ENCODE measurements at places on chromosomes 7 and 10.

- no peak for DNase-seq
Observed at GRCh38 chr10:130369645-130370381, 233.6 kb downstream of the GLRX3 start.

DNA sequence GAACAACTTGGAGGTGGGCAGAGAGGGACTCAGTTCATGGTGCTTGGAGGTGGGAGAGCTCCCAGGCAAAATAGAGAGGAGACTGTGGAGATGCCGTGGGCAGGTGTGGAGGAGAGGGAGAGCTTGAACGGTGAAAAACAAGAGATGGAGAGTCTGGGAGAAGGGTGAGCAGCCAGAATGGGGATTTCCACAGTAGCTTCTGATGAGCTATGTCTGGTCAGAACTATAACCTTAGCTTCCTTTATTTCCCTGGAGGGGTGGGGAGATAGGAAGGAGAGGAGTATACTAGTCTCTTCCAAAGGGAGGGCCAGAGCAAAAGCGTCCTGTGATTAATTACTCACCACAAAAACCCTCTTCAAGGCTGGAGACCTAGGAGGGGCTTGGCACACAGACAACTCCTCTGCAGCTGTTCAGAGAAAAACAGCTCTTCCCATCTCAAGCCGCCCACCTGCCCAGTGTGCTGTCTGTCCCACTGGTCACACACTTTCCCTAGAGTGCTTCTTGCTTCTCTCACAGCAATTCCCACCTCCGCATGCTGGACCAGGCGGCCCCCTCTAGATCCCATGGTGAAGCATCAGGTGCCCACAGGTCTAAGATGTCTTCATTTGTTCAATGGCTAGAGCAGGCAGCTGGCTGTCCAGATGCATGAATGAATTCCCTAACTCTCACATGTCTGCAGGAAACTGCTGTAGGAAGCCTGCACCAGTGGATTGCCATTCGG lies 41.9 kb downstream of the TAS2R41 start:
- DNase-seq = no peak

- no peak for DNase-seq
Observed at GRCh38 chr10:4260483-4261124, 475.6 kb upstream of the KLF6 start.

DNA sequence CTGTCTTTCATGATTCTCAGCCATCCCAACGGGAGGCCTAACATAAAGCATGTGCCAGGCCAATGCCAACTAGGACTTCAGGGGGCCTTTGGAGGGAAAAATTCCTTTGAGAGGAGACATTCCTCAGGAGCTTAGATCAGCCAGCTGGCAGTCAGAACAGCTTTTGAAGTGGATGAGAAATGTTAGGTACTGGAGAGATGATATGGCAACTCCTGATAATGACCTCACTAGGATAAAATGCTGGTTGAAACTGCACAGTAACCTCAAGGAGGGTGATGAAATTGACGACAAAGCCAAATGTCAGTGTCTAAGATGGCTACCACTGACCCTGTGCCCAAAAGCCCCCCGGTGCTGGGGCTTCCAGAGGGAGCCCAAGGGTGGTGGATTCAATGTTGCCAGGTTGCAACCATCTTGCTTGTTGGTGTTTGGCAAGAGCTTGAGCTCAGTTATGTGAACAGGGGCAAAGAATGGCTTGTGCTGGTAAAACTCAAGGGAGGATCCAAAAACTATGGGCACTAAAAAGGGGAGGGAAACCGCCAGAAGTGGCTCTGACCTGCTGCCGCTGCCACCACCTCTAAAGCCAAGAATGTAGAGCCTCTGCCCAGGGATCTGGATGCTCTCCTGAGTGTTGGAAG lies 121.2 kb downstream of the UBE2H start:
- no peak for DNase-seq

GRCh38 chr10:132185601-132186487 lies 904 bp upstream of the DPYSL4 start:
- no peak for DNase-seq

GRCh38 chr7:154568346-154568745 lies 434.6 kb downstream of the PAXIP1 start:
- DNase-seq = no peak

- no peak for DNase-seq
Observed at GRCh38 chr7:1787681-1788235, 117.7 kb downstream of the ELFN1 start.

DNA sequence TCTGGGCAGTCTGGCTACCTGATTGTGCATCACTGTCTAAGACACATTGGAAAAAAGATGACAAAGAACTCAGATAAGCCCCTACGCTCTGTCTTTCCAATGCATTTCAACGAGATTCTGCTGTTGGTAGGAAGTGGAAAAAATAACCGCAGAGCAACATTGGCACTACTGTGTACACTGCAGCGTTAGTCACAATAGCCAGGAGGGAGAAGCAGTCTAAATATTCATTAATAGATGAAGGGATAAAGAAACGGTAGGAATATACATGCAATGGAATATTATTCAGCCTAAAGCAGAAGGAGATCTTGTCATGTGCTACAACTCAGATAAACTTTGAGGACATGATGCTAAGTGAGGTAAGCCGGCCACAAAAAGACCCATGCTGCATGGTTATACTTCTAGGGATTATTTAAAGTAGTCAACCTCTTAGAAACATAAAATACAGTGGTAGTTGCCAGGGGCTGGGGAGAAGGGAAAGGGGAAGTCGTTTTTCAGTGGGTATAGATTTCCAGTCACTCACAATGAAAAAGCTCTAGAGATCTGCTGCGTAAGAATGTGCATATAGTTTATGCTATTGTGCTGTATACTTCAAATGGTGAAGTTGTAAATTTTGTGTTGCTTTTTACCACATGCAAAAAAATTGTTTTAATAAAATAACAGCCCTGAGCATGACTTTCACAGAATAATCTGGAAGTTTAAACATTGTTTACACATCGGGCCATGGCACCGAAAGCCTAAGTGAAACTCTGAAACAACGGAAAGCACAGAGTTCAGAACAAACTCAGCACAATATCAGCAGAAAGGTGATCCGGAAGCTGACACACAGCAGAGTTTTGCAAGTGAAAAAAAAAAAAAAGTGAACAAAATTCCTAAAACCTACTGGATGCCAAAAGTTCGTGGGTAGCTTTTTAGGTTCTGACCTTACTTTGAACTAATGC lies 40.1 kb downstream of the ELMO1 start:
- DNase-seq = no peak

DNA sequence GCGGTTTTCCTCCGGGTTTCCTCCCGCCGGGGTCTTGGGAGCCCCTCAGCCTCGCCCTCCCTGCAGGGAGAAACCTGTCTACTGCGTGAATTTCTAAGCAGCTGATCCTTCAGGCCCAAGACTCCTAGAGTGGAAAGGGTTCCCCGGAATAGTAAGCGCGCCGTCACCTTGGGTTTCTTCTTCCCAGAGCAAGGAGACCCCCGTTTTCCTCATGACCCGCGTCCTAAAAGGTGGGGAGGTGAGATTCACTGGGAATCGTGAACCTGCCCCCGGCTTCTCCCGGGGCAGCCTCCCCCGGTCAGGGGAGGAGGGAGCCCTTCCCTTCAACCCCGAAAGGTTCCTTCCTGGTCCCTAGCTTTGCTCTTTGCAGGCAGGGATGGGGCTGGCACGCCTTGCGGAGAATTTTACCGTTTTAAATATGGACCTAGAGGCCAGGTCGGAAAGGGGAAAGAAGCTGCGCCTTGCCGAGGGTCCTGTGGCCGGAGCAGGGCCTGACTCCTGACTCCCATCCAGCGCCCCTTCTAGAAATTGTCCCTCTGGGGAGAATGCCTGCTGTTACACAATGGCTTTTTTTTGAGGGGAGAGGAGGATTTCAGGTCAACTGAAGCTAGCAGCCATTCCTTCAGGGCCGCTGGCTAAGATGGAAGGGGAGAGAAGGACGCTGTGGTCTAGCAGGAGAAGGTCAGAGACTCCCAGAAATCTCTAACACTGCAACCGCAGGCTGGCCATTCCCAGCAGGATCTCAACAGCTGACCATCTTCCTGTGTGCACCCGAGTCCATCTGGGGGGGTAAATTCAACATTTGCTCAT lies 11.6 kb upstream of the MNX1 start:
- no peak for DNase-seq

GRCh38 chr7:41038211-41038610 lies 664.7 kb downstream of the INHBA start:
- no peak for DNase-seq

GRCh38 chr10:23459308-23459939 lies 20.5 kb downstream of the OTUD1 start:
- no peak for DNase-seq

GRCh38 chr10:91564026-91564425 lies 68.8 kb downstream of the PPP1R3C start:
- no peak for DNase-seq

- DNase-seq = no peak
Observed at GRCh38 chr7:129649128-129649690, 37.7 kb downstream of the NRF1 start.

GRCh38 chr7:68364886-68365625 lies 1233.2 kb upstream of the AUTS2 start:
- DNase-seq = no peak

GRCh38 chr10:62388328-62388727 lies 14.2 kb downstream of the ZNF365 start:
- DNase-seq = no peak

DNA sequence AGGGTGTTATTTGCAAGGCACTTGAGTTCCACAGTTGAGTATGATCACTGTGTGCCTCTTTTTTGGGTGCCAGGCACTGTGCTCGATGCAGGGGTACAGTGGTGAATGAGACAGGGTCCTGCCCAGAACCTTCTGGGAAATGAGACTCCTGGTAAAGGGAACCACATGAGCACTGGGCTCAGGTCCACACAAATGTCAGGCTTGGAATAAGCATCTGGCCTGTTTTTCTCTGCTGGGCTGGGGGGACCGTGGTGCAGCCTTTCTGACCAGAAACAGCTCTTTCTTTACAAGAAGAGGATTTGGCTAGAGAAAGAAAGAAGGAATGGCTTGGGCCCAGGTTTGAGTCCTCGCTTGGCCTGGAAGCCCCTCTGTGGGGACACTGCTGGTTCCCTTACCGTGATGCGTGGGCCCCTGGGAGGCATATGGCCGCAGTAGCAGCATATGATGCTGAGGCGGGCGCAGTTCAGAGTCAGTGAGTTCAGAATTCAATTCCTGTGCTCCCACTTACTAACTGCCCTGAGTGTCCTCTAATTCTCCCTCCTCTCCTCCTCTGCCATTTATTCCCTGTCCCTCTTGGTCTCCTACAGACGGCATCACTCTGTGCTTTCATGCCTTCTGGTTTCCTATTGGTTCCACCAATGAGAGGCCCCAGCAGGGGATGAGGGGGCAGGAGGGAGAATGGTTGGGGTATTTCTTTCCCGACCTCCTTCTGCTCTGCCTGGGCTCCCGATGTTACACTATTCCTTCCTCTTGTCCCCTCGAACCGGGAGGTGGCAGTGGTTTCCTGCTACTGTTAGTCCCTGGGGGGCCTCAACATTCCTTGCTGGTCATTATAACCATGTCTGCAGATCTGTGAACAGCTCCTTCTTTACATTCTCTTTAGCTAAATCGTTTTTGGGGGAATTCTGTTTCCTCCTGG lies 9.6 kb upstream of the KCP start:
- no peak for DNase-seq

- no peak for DNase-seq
Observed at GRCh38 chr7:67962863-67963262, 966.2 kb downstream of the TYW1 start.

GRCh38 chr7:16930946-16931345 lies 49.2 kb upstream of the AGR3 start:
- DNase-seq = no peak

- DNase-seq = no peak
Observed at GRCh38 chr7:4185721-4186512, 496.2 kb upstream of the FOXK1 start.

DNA sequence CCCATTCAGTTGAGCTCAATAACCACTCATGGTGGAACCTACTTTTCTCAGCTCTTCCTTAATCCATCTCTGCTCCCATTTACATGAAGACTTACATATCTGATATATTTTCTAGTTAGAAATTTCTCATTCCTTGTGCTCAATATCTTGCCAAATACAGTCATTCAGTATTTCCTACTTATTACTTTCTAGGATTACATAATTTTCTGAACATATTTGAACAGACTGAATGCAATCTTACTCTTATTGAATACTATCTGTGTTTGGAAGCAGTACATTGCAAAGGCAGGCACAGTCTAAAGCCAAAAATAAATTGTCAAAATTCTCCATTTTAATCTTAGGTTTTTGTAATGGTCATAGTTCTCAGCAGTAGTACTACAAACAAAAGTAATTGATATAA lies 126.0 kb downstream of the GNAI1 start:
- DNase-seq = no peak

DNA sequence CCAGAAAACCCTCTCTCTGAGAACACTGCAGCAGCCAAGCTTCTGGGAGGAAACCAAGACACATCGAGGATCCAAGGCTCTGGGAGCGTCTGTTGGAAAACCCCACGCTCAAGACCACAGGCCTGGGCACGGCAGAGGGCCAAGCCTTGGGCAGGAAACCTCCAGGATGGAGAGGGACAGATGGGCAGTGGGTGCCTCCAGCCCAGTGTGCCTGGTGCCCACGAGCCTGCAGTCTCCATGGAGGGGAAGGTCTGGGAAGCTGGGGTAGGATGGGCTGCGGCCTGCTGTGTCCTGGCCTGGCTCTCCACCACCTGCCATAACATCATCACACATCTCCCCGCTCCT lies 96.1 kb downstream of the FAM53B start:
- no peak for DNase-seq

- DNase-seq = no peak
Observed at GRCh38 chr10:14779001-14779651, 4.4 kb upstream of the FAM107B start.

DNA sequence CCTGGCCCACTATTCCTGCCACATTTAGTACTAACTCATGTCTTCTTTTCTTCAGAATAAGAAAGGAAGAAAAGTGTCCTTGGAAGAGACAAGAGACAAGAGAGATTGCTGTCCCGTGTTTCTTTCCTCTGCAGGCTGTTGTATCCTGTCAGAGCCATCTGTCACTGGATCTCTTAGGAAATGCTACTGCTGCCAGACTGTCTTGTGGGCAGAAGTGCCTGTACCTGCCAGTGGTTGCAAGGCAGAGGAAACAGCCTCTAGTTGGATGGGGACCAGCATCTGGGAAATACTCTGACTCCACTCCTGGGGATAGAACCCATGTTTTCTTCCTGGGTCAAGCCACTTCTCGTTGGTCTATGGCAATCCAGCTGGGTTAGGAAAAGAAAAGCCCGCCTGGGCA lies 16.7 kb upstream of the MAP3K8 start:
- no peak for DNase-seq

All from NCI-H1092 (cell line).